GM12878 (cell line): ENCODE measurements at places on chromosomes 7 and 10.

DNA sequence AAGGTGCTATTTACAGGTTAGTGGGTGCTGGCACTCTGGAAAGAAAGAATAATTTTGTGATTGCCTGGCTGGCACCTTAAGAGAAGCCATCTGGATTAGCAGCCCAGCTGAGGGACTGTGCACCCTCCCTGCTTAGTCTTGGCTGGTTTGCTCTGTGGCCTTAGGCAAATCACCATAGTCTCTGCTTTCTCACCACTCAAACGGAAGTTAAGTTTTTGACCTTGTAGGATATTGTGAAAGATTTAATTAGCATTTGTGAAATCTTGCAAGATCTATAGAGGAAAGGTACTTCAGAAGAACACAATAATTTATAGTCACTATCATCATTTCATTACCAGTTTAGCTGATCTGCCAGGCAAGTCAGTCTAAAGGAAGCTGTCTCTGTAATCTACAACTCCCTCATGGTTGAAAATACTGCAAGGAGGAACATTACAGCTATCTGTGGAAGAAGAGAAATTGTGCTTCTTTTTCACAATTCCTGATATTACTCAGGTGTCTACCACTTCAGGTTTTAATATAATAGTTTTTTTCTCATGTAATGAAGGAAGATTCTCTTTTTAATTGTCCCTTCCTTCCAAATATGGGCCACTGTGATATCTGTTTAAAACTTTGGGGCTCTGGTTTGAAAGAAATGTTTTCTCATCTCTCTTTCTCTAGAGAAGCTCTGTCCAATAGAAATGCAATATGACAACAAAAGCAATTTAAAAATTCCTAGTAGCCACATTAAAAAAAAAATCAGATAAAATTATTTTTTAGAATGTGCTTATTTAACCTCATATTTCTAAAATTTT is 219.6 kb downstream of the PTEN start:
- no peak for DNase-seq

DNA sequence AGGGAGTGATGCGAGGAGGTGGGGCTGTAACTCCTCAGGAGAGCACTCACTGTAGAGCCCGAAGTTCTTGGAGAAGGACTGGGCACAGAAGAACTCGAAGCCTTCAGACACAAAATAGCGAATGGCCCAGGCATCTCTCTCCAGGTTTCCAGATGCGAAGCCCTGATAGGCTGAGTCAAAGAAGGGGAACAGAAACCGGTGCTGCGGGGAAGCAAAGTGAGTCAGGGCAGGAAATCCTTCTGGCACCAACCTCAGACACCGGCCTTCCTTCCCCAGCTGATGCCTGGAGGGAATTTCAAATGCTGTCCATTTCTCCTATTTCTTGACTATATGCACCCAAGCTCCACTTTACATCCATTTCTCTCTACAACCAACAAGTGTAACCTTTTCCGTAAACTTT is 26.8 kb downstream of the GOT1 start:
- DNase-seq: no peak

DNA sequence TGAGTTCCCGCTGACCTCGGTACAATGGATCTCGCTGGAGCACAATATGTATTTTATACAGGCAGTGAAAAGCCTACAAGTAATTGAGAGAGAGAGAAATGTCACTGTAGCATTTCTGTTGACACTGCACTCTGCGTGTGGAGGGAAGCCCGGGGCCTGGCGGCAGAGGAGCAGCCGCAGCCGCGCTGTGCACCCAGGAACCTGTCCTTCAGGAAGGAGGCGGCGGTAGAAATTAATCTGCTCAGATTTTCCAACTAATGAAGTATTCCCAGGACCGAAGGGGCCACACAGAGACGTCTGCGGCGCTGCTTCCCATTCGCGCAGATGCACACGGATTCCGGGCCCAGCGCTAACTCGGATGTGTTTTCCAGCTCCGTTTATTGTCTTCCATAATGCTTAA is 170.1 kb downstream of the EBF3 start:
- no peak for DNase-seq

- DNase-seq: no peak
Observed at GRCh38 chr10:3233486-3233990, 61.0 kb upstream of the PITRM1 start.

- DNase-seq: no peak
Observed at GRCh38 chr10:27687743-27688142, 57.9 kb downstream of the MKX start.

- DNase-seq: no peak
Observed at GRCh38 chr7:138712652-138713051, 11.5 kb upstream of the SVOPL start.

DNA sequence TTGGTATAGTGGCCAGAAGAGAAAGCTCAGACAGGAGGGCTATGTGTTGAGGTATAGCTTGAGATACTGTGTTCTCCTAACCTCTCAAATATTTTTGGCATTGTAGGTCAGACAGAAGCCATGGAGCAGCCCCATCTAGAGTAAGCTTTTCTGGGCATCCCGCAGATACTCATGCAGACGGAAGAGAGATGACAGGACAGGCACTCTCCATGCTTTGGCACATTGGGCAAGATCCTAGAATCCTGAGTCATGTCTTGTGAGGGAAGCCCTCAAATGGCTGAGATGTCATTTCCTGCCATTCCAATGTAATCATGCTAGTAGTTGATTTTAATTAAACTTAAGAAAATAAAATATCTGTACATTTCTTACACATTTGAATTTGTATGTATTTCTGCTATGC is 16.8 kb upstream of the KIF20B start:
- no peak for DNase-seq

DNA sequence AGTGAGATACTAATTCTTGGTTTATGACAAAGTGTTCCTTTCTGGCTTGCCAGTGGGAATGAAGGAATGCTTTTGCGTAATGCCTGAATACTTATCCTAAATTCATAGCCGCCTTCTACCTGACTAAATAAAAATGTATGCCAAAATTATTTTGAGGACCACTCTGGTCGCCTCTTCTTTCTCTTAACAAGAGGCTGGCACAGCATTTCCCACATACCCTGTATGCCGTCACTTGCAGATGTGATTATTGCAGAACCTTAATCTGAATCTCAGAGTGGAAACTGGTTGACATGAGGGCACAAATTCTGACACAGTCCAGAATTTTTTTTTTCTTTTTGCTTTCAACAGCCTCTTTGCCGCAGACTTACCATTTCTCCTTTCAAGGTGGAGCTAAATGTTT is 124.6 kb upstream of the GLCCI1 start:
- no peak for DNase-seq

DNA sequence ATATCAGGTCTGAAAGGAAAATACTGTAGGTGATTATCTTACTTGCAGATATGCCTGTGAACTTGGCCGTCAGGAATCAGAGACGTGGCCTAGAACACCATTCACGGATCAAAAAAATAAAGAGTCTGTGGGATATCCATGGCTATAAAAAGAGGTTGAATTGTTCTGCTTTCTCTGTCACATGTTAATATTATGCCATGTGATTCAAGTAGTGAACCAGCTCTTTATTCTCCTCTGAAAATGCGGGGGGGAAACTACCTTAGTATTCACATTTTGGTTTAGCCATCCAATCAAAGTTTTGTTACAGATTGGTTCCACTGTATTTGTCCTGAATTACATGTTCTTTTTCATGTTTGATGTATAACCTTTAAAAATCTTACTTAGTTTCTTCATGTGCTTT is 120.5 kb downstream of the CCNY start:
- no peak for DNase-seq

- DNase-seq: no peak
Observed at GRCh38 chr10:103688491-103688890, 166.9 kb downstream of the SH3PXD2A start.

- no peak for DNase-seq
Observed at GRCh38 chr7:122040147-122040546, 103.9 kb downstream of the AASS start.

DNA sequence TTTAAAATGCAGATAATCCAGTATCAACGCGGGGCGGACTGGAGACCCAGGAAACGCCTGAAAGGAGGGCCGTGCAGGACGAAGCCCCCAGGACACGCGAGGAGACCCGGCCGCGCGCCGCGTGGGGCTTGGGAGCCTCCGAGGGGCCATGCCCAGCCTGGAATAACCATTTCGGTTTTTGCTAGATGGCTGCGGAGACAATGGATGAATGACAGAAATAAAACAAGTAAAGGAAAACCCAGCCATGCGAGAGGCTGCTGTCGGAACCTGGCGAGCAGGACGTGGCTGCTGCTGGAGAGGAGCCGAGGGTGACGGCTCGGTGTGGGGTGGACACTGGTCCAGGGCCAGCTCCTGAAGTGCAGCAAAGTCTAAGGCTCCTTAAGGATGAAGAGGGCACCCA is 227.2 kb upstream of the ADARB2 start:
- no peak for DNase-seq

DNA sequence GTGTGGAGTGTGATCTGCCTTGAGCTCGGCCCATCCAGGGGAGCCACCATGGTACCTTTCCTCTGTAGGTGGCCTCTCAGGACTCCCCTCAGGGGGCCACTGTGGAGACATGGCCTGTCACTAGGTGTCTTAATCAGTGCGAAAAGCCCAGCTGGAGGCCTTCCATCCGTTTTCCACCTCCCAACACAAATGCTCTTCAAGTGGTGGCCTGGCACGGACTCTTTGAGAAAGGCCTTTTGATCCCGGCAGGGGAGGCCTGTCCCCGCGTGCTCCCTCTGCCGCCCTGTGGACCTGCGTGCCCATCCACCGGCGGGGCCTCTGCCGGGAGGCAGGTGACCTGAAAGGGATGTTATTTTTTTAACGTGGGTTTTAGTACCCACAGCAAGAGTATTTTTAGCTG is 149.5 kb downstream of the RGS10 start:
- no peak for DNase-seq

- DNase-seq: no peak
Observed at GRCh38 chr10:14571866-14572507, 202.7 kb downstream of the FAM107B start.

- no peak for DNase-seq
Observed at GRCh38 chr7:135259702-135260101, 26.1 kb downstream of the STRA8 start.

DNA sequence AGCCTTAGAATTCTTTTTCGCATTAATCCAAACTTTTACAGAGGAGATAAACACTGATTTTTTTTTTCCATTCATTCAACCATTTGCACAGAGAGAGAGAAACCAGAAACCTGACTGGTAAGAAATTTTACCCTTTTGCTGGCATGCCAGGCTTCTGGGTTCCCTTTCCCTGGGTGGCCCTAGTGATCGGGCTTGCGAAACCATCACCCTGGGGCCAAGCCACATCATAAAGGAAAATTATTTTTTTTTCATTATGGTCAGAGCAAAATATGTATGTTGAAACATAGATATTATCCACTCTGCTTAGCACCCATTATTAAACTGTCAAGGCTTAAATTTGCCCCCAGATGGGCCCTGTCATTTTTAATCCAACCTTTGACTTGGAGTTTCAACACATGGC is 55.4 kb upstream of the INHBA start:
- DNase-seq: no peak

- DNase-seq: no peak
Observed at GRCh38 chr10:89916468-89917215, 215.3 kb downstream of the KIF20B start.

DNA sequence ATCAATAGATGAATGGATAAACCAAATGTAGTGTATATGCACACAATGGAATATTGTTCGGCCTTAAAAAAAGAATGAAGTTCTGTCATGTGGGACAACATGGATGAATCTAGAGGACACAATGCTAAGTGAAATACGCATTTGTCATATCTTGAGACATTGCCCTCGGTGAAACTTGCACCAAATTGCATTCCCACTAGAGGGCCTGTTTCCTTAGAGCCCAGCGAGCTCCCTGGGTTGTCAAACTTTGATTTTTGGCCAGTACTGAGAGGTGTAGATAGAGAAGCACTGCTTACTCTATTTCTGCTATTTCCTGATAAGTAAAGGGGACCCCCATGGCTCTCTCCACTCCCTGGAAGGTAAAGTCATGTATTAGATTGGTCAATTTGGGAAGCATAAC is 157.1 kb downstream of the GPAM start:
- no peak for DNase-seq

- no peak for DNase-seq
Observed at GRCh38 chr7:121195874-121196273, 132.9 kb upstream of the WNT16 start.

- DNase-seq: no peak
Observed at GRCh38 chr7:33070277-33070676, 7.7 kb upstream of the NT5C3A start.

DNA sequence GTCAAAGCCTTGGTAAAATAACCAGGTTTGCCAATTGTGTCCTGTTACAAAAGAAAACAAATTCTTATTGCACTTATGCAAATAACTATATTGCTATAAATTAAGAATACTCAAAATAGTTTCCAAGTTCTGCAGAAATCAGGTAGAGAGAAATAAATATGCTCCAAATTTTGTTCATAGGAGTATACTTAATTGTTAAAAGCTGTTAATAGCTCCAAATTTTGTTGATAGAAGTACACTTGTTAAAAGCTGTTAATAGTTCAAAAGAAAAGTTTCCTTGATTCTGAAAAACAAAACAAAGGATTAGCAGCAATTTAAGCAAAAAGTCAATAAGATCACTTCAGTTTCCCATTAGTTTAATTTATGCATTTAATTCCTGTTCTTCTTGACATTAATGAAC is 46.4 kb upstream of the ZNF138 start:
- DNase-seq: no peak

GRCh38 chr10:102753718-102754117 is 10.0 kb downstream of the WBP1L start:
- DNase-seq: no peak

DNA sequence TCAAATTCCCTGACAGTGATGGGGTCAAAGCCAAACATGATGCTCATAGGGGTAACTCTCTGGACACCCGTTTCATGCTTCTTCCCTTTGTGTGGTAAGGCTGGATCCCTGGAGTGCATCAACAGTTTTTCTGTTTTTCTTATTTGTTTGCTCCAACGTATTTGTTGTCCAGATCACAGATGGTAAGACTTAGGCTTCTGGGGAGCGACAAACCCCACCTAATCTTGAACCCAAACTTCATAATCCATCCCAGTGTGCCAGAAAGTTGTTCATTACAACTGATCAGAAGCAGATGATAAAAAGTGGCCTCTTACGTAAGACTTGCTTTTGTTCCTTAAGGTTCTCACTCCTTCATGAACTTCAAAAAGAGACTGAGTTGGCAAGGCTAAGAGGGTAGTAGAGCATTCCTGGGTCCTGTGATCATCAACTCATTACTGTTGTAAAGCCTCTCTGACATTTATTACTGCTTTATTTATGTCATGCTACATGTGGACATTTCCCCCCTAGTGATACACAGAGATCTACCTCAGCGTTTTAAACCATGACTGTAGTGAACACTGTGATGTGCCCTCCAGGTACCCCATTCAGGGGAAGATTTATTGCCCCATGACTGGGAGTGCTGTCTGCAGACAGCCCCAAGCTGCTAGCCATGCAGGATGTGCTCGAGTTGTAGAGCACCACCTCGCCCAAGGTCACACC is 125.6 kb downstream of the CCDC71L start:
- DNase-seq: no peak

DNA sequence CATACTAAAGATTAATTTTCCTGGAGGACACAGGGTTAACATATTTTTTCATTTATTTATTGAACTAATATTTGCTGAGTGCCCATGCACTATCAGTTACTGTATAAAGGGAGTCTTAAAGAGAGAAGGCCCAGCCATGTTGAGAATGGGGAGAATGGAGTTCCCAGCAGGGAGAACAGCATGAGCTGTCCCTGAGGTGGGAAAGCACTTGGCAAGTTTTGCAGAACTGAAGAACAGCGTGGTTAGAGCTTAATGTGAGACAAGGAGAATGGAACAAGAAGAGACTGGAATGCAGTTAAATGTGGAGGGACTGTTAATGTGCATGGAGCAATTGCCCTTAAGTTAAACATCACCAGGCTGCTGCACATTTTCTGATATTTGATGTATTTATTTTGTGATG is 435.4 kb downstream of the SUGCT start:
- DNase-seq: no peak
